Activated naive CD8-positive, alpha-beta T cell treated with anti-CD3 and anti-CD28 coated beads for 36 hours (primary cell): ENCODE measurements at places on chromosomes 13 and 19. TPM values are rescaled to one million over a fixed set of nuclear protein-coding genes. Genes with fewer than 3 reads are reported as not detected.

The URAD gene
- not detected for total RNA-seq

The PRTN3 gene
- not detected for total RNA-seq

The SLC25A41 gene
- 0.52 TPM for total RNA-seq

The VSIG10L gene
- 1.3 TPM for total RNA-seq

The CBY2 gene
- total RNA-seq = not detected

The ADGRE1 gene
- 0.88 TPM for total RNA-seq

The FUZ gene
- total RNA-seq = 30.9 TPM
